ENCODE measurements at places on chromosomes 16 and 17.

DNA sequence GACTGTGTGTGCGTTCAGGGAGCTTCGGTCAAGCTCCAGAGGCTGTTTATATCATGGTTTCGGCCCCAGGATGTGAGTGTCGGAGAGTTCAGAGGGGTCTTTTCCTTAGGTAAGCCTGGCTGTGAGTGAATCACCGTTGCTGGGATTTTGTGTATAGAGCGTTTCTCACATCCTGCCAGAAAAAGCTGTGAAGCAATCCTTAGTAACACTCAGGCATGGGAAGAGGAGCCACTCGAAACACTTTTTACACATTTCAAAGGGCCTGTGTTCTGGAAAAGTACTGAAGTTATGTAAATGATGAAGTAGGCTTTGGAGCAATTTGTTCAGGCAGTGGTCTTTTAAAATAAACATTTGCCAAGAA, 662 bp downstream of the PGS1 start:
- no peak for DNase-seq

DNA sequence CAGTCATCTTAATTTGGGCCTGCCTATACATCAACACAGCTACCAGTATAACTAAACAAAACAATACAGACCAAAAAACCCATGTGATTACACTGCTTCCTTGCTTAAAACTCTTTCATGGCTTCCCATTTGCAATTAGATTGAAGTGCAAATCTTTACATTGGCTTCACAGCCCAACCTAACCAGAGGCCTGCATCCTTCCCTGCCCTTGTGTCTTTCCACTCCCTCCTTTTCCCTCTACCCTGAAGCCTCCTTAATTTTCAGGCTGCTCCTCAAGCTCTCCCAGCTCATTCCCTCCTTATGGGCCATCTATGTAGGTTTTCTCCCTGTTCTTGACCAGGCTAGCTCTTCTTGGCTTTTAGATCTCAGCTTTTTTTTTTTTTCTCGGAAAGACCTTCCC, 147.8 kb downstream of the TOX3 start:
- no peak for DNase-seq

DNA sequence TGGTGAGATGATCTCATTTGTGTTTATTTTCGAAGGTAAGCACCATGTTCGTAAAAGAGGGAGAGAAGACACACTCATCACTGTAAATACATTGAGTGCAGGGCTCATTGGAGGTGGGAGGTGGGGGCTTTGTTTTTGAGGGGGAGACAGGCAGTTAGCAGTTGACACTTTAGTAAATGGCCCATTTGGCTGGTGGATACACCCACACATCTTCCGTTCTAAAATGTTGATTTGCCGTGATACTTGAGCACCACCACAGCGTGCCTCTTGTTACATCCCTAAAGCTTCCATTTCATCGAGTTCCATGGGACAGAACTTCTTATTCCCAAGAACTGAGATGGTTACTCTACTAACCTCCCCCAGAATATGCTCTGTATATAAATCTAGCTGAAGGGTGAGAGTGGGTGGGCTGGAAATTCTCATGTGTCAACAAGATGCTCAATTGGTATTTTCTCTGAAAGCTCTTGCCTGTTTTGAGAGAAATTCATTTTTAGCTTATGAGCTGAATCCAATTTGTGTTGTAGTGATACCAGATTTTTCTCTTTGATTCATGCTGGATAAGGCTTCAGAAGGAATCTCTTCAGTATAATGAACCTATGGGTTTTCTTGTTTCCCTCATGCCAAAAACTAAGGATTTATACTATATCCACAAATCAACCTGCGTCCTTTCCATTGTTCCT, 314.3 kb downstream of the RBFOX1 start:
- DNase-seq: peak; percentile 16

DNA sequence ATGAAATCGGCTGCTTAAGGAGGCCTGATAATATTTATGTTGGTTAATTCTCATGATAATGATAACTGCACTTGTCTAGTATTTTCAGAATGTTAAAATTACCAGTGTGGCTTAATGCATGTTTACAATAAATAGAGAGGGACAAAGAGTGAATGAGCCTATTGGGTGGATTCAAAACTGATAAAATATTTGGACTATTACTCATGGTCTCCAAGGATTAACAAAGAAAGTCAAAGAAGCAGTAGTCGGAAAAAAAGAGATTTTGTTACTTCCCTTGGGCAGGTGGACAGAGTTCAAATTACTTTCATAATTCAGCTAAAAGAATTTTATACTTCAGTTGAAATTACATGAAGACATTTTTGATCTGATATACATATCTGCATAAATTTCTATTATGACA, 258.2 kb upstream of the PMFBP1 start:
- no peak for DNase-seq

- DNase-seq: no peak
These were observed 20.3 kb downstream of the FBRS start for GRCh38 chr16:30678586-30678970.

Measured in renal cortex interstitium (tissue), 15 donors.